ENCODE measurements at places on chromosomes 4 and X.

- no peak for DNase-seq
Observed at GRCh38 chr4:43224559-43224958, 332.0 kb downstream of the GRXCR1 start.

- DNase-seq: no peak
Observed at GRCh38 chr4:1243451-1244080, 5.4 kb downstream of the CTBP1 start.

DNA sequence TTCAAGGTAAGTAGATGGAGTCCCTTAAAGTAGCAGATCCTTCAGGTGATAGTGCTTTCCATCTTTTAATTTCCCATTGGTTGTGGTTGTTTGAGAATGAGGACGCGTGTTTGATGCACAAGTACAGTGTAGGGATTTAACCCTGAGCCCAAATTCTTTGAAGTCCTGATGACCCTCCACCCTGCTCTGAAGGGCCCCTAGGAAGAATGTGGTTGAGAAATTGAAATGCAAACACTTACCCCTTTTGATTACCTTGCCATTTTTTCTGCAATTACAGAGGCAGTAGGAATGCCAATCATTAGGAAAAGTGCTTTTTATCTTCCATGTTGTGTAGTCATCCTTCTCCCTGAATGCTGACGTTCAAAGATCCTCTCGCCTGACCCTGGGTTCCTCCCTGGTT is 112.4 kb downstream of the ZNF518B start:
- DNase-seq: no peak

DNA sequence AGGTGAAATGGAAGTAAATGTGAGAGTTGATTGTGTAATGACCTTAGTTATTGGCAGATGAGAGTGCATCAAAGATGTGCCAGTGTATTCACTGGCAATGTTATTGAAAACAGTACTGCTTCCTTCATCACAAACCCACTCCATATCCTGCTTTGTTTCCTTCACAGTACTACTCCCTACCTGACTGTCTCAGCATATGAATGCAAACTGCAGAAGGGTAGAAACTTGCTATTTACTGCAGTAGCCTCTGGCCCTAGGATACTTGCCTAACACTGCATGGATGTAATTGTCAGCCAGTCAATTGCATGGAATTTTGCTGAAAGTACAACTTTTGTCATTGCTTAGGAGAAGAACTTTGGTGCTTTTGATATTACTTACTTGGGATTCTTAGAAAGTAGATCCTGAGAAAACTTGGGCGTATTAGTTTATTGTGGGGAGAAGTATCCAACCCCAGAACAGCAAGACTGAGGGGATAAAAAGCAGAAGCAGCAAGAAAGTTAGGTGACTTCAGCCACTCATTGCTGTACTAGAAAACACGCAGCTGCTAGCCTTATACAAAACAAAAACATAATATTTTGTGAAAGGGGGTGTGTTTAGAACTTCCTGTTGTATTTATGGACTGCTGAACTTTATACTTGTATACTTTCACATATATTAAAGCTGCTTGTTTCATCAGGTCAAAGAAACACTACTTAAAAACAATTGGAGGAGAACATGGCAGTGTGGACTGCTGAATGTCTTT is 219.0 kb downstream of the CCNG2 start:
- DNase-seq: no peak

DNA sequence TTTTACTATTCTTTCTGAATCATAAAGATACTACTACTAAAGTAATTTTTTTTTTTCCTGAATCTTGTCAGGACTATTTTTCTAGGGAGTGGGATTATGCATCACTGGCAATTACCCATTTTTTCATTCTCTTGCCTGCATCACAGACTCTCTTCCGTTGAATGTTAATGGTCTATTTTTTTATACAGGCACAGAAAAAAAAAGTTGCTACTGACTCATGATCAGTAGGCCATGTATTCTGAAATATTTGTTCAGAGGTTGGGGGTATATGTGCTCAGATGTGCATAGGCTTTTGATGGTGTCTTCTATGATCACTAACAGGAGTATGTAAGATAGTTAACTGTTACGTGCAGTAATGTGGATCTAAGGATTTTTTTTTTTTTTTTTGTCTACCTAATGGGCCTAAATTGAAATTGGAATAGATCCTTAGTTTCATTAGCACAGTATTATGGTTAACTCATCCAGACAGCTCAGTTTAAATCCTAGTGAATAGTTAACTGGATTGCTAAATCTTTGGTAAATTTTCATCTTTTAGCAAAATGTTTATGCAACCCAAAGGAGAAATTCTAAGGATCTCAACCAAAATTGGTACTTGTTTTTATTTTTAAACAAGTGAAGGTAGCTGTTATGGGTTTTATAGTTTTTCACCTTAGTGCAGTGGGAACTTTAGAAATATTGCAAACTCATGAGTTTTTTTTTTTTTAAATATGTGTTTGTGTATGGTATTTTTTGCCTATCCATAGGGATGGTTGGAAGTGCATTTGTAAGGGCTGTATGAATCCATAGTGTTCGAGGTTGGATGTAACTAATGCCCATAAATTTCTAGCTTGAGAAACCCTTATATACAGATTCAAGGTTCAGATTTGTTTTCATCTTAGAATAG is 12.1 kb downstream of the BMP2K start:
- no peak for DNase-seq

- DNase-seq: no peak
Observed at GRCh38 chr4:52611030-52611555, 48.0 kb downstream of the USP46 start.

DNA sequence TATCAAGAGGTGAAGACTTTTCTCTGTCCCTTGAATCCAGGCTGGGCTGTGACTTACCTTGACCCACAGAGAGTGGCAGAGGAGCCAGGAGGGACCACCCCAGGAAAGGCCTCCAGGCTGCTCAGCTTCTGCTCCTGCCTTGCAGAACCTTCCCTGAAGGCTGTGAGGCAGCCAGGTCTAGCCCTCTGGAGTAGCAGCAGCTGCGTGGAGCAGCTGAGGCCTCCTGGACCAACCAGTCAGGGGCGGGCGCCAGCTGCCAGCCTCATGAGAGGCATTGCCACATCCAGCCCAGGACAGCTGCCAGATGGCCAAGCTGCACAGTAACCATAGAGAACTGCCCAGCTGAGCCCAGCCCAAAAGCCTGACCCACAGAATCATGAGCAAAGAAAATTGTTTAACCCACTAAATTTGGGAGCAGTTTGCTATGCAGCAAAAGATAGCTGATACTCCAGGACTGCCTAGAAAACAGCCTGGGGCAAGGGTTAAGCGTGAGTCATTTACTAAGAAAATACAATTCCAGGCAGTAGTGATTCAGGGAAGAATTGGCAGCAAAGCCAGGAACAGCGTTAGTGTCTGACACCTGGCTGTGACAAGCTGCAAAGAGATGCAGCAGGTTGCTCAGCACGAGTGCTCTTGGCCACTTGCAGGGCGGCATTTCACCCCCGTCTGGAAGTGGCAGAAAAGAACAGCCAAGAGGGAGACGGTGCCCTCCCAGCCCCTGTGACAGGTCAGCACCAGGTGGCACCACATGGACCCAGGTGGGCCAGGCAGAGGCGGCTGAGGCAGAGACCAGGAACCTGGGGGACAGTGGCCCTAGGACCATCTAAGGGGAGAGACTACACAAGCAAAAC is 14.7 kb upstream of the PDE6B start:
- DNase-seq: no peak

GRCh38 chrX:53767544-53767943 is 81.0 kb upstream of the HUWE1 start:
- DNase-seq: no peak

DNA sequence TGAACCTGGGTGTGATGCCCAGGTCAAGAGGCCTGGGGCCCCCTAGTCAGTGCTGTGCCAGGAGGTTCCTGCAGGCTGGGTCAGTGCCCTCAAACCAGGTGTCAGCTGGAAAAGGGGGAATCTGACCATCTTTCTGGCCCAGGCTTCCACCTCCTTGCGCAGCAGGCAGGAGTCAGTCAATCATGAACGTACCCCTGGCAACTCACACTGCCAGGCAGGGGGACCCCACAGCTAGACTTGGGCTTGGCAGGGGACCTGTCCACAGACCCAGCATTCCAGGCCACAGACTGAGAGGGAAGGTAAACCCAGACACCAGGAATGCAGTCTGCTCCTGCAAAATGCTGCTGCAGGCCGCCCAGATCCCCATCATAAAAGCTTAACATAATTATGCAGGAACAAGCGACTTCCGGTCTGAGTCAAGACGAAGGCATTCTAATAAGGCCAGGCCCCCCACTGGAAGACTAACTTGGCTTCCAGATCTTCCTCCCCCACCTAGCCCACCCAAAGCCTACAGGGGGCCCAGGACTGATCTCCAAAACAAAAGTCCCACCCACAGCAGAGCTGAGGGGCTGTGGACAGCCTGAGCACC is 156.3 kb downstream of the BCOR start:
- DNase-seq: no peak

DNA sequence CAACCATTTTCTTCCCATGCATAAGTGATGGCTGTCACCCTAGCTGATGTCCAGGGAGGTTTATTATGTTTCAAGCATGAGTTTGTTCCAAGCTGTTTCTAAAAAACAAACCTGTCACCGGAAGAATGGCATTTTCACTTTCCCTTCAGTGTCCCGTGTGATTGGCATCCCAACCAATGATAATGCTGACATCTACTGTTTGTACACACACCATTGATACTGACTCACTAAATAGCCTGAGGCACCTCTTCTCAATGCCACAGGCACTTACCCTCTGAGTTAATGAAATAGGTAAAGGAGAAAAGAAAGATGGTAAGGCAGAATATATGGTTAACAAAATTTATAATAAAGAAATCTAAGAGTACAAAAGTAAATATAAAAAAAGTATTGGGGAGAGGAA is 23.1 kb upstream of the VCX2 start:
- DNase-seq: no peak

- peak; percentile 27 for DNase-seq
Observed at GRCh38 chr4:138035781-138036258, 206.3 kb downstream of the SLC7A11 start.

DNA sequence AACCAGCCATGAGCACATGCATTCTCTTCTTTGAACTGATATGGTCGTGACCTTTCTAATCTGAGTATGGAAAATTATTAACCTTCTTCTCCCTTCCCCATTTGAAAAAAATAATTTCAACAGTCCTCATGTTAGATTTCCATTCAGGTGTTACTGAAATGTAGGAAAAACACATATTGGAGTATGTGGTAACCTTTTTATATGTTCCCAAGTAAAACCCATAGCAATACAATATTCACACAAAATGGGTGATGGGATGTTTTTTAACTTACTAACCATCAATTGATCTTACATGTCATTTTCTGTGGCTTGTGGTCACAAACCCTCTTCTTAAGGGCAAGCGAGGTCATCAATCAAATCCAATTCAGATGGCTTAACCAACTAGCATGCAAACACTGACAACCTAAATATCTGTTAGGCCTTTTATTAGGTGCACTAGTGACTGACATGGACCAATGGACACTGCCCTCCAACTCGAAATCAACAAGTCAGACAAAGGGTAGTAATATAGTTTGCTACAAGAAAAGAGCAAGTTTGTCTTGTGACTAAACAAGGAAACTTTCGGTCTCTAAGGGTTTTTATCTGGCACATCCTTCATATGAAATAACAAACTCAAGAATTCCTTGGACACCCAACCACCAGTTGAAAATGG is 74.3 kb downstream of the CAMK2D start:
- DNase-seq: no peak

- DNase-seq: no peak
Observed at GRCh38 chr4:139962130-139962684, 191.8 kb downstream of the MAML3 start.

DNA sequence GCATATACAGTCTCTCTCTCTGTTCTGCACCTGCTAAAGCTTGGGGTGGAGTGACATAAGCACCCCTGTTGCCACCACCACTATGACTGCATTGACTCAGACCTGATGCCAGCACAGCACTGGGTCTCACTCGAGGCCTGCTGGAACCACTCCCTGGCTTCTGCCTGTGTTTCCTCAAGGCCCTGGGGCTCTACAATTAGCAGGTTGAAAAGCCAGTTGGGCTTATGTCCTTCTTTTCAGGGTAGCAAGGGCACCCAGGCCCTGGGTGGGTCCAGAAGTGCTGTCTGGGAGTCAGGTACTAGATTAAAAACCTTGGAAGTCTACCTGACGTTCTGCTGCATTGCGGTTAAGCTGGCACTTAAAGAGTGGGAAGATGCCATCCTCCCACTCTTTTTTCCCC is 50.5 kb upstream of the MAGEC3 start:
- no peak for DNase-seq

DNA sequence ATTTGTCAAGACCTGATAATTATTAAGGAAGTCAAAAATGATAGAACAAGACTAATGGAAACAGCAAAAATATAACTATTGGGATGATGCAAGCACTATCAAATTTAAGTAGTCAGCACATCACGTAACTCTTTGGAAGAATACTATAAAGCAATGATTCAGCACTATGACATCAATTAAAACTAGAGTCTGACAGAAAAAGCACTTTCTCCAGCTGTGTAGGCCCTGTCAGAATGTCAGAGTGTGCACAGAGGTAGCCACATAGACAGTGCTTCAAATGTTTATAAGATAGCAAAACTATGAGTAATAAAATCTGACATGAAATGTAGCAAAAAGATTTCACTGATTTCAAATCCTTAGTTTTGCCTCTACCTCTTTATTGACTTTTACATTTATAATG is 1226.6 kb upstream of the ADGRL3 start:
- no peak for DNase-seq

DNA sequence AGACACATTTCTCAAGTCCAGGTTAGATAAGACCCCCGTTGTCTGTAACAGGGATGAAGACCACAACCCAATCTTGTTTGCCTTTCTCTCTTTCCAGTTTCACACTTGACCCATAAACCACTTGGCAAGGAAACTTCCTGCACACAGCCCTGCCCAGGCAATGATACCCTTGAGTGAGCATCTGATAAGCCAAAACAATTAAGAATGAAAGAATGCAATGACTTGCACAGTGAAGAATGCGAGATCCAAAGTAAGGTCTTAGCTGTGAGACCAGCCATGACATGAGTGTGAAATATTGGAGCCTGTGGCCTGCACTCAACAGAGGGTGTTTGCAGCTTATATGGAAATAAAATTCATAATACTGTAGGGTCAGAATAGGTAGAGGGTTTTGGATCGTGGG is 37.9 kb upstream of the MXRA5 start:
- no peak for DNase-seq

- DNase-seq: no peak
Observed at GRCh38 chrX:18931972-18932371, 51.9 kb downstream of the PHKA2 start.

- DNase-seq: no peak
Observed at GRCh38 chr4:164252286-164252685, 501.6 kb upstream of the SMIM31 start.
